ENCODE measurements at places on chromosomes 11 and 22.

- H3K27me3 ChIP-seq, result no peaks in the 10 kb centered on the region
- H3K36me3 ChIP-seq, result no peaks in the 10 kb centered on the region
- DNase-seq, result peak; percentile 97
- H3K27ac ChIP-seq, result peak overlapping the region; percentile 98
Observed at GRCh38 chr11:121067453-121067852, 33.6 kb upstream of the TECTA start.

- no peaks in the 10 kb centered on the region for H3K36me3 ChIP-seq
- DNase-seq, result no peak
- no peak overlapping the region for H3K4me3 ChIP-seq
Observed at GRCh38 chr11:97937501-97937900, 1083.2 kb upstream of the CNTN5 start.

DNA sequence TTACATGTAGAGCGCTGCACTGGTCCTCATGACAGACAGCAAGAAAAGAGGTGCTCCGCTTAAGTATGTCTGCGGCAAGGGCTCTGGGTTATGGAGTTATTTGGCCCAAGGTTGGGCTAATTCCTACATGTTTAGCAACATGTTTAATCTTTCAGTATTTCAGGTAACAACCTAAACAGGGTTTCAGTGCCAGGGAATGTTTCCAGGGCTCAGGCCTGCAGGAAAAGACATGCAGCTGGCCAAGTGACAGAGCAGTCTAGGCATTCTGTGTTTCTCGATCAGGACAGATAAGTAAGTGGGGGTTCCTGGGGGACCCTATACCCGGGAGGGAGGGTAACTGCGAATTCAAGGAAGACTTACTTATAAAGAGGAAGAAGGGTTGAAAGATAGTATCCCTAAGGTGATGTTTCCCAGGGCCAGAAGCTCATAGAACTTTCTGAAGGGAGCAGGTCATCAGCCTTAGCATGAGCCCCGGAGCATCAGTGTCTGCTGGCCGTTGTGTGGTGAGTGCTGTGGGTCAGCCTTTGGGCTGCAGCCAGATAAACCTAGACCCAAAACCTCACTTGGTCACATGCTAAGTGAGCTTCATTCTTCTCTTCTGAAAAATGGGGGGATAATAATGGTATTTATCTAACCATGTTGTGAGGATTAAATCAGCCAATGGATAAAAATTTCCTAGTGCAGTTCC, 18.4 kb downstream of the KCNJ5 start:
- no peak overlapping the region for H3K27ac ChIP-seq
- no peak for DNase-seq
- H3K27me3 ChIP-seq, result peaks cover 23% of the 10 kb centered on the region
- H3K4me3 ChIP-seq, result no peak overlapping the region
- no peaks in the 10 kb centered on the region for H3K4me1 ChIP-seq

DNA sequence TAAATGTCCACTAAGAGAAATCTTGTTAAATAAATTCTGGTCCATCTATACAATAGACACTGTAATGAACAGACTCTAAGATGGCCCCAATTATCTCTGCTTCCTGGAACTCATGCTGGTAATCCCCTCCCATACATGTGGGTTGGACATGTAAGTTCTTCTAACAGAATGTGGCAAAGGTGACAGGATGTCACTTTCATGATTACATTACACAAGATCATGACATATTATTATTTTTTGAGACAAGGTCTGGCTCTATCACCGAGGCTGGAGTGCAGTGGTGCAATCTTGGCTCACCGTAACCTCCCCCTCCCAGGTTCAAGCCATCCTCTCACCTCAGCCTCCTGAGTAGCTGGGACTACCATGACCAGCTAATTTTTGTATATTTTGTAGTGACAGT, 14.6 kb upstream of the NDUFC2 start:
- peaks cover 49% of the 10 kb centered on the region for H3K4me1 ChIP-seq
- DNase-seq, result no peak
- H3K4me3 ChIP-seq, result no peak overlapping the region
- no peaks in the 10 kb centered on the region for H3K27me3 ChIP-seq
- H3K36me3 ChIP-seq, result peaks cover 2% of the 10 kb centered on the region

GRCh38 chr11:64599698-64600211, 8.7 kb downstream of the SLC22A12 start:
- no peak overlapping the region for H3K4me3 ChIP-seq
- H3K36me3 ChIP-seq, result no peaks in the 10 kb centered on the region
- H3K4me1 ChIP-seq, result no peaks in the 10 kb centered on the region
- DNase-seq, result no peak

DNA sequence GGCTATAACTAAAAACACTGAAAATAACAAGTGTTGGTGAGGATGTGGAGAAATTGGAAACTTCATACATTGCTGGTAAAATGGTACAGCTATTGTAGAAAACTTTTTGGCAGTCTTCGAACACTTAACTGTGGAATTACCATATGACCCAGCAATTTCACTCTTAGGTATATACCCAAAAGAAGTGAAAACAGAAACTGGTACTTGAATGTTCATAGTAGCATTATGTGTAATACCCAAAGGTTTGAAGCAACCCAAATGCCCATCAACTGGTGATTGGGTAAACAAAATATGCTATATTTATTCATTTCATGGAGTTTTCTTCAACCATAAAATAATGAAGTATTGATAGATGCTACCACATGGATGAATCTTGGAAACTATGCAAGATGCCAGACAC, 40.8 kb upstream of the FTH1 start:
- no peak for DNase-seq
- H3K4me1 ChIP-seq, result peaks cover 61% of the 10 kb centered on the region
- no peak overlapping the region for H3K27ac ChIP-seq
- H3K27me3 ChIP-seq, result no peaks in the 10 kb centered on the region

DNA sequence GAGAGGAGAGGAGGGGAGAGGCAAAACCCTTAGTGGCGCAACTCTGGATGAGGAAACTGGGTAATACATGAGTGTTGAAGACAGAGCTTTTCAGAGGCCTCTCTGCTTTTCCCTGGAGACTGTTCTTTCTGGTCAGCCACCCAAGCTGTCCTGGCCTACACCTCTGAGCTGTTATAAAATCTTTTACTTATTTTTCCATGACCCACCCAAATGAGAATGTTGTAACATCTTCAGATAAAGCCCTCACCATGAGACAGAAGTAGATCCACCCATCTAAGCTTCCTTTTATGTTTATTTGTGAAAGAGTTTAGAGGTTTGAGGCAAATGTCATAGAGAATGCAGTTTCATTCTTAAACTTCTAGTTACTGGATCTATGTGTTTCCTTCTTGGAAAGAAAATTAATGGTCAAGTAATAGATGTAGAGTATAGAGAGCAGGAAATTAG, 20.3 kb upstream of the APLP2 start:
- DNase-seq, result no peak
- H3K4me3 ChIP-seq, result no peak overlapping the region
- no peaks in the 10 kb centered on the region for H3K4me1 ChIP-seq
- no peaks in the 10 kb centered on the region for H3K27me3 ChIP-seq

GRCh38 chr11:2300936-2301630, 635 bp downstream of the C11orf21 start:
- H3K4me1 ChIP-seq, result peaks cover 29% of the 10 kb centered on the region
- H3K36me3 ChIP-seq, result no peaks in the 10 kb centered on the region
- no peak for DNase-seq
- H3K27me3 ChIP-seq, result peaks cover 2% of the 10 kb centered on the region

- peaks cover 17% of the 10 kb centered on the region for H3K27me3 ChIP-seq
- no peaks in the 10 kb centered on the region for H3K36me3 ChIP-seq
- H3K27ac ChIP-seq, result no peak overlapping the region
Observed at GRCh38 chr11:19646921-19647320, 65.7 kb upstream of the NAV2 start.

- no peak for DNase-seq
- H3K27me3 ChIP-seq, result no peaks in the 10 kb centered on the region
- no peak overlapping the region for H3K4me3 ChIP-seq
- no peaks in the 10 kb centered on the region for H3K36me3 ChIP-seq
- H3K27ac ChIP-seq, result no peak overlapping the region
Observed at GRCh38 chr11:57419146-57419545, 7.8 kb downstream of the SLC43A3 start.

GRCh38 chr11:44335919-44336318, 26.0 kb upstream of the ALX4 start:
- H3K27me3 ChIP-seq, result peaks cover 52% of the 10 kb centered on the region
- H3K36me3 ChIP-seq, result no peaks in the 10 kb centered on the region
- no peak overlapping the region for H3K4me3 ChIP-seq
- no peak overlapping the region for H3K27ac ChIP-seq

DNA sequence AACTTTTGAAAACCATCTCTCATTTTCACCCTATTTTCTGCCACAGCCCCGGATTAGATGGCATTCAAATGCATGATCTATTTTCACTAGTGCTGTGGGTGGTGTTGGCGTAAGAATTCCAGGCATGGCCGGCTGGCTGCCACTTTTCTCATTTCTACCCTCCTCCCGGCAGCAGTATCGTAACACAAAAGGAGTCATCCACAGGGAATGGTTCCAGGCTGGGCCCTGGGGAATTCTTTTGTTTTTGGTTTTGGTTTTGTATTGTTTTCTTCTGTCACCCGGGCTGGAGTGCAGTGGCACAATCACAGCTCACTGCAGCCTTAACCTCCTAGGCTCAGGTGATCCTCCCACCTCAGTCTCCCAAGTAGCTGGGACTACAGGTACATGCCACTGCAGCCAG, 13.8 kb downstream of the JAML start:
- H3K4me1 ChIP-seq, result peaks cover 88% of the 10 kb centered on the region
- no peaks in the 10 kb centered on the region for H3K36me3 ChIP-seq
- no peak overlapping the region for H3K4me3 ChIP-seq

DNA sequence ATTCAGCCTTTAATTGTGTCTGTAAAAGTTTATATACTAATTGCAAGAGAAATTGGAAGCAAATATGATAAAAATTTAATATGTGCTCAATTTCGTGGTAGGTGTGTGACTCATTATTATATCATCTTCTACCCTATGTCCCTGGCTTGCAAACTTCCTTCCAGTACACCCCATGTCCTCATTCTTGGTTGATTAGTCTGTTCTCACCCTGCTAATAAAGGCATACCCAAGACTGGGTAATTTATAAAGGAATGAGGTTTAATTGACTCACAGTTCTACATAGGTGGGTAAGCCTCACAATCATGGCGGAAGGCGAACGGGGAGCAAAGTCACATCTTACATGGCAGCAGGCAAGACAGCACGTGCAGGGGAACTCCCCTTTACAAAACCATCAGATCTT, 11.9 kb downstream of the MRGPRX3 start:
- no peaks in the 10 kb centered on the region for H3K36me3 ChIP-seq
- H3K27me3 ChIP-seq, result no peaks in the 10 kb centered on the region
- DNase-seq, result no peak
- H3K27ac ChIP-seq, result no peak overlapping the region

- no peak overlapping the region for H3K4me3 ChIP-seq
- no peaks in the 10 kb centered on the region for H3K36me3 ChIP-seq
- H3K27me3 ChIP-seq, result no peaks in the 10 kb centered on the region
- H3K4me1 ChIP-seq, result no peaks in the 10 kb centered on the region
Observed at GRCh38 chr11:44088871-44089270, 6.6 kb upstream of the EXT2 start.

DNA sequence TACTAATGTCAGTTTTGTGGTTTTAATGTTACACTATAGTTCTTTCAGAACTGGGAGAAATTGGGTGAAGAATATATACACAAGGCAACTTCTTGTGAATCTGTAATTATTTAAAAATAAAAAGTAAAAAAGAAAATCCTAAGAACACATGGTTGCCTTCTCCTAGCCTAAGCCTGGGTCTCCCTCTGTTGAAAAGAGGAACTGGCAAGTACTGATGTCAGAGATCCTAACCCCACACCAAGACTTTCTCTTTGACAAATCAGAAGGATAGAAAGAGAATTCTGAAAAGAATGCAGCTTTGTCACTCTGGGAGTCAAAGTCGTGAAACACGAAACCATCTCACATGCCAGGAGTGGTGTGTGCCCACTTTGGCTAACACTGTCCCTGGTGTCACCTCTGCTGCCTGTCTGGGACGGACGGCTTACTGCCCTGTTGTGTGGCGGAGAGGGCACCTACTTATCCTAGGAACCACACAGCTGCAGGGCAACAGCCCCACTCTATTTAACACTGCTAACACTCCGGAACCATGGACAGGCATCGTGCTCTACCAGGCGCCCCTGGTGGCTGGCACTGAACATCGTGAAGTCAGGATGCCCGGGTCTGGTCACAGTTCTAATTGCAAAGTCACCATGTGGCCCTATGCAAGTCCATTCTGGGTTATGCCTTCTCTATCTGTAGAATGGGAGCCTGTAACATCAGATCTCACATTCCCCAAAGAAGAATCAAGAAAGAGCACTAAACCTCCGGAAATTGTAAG, 108.7 kb upstream of the CD82 start:
- no peak for DNase-seq
- no peak overlapping the region for H3K27ac ChIP-seq
- no peaks in the 10 kb centered on the region for H3K27me3 ChIP-seq
- H3K4me1 ChIP-seq, result peaks cover 9% of the 10 kb centered on the region
- no peaks in the 10 kb centered on the region for H3K36me3 ChIP-seq
- H3K4me3 ChIP-seq, result no peak overlapping the region

- peaks cover 42% of the 10 kb centered on the region for H3K36me3 ChIP-seq
- no peak for DNase-seq
- no peak overlapping the region for H3K4me3 ChIP-seq
Observed at GRCh38 chr11:17116117-17116516, 38.6 kb upstream of the RPS13 start.

GRCh38 chr22:26933105-26933590, 275.8 kb downstream of the MIAT start:
- no peaks in the 10 kb centered on the region for H3K4me1 ChIP-seq
- no peaks in the 10 kb centered on the region for H3K36me3 ChIP-seq
- no peak overlapping the region for H3K27ac ChIP-seq
- H3K27me3 ChIP-seq, result no peaks in the 10 kb centered on the region
- H3K4me3 ChIP-seq, result no peak overlapping the region

GRCh38 chr11:36657610-36658267, 59.7 kb upstream of the RAG2 start:
- no peak overlapping the region for H3K4me3 ChIP-seq
- H3K27ac ChIP-seq, result no peak overlapping the region
- DNase-seq, result no peak
- no peaks in the 10 kb centered on the region for H3K27me3 ChIP-seq

DNA sequence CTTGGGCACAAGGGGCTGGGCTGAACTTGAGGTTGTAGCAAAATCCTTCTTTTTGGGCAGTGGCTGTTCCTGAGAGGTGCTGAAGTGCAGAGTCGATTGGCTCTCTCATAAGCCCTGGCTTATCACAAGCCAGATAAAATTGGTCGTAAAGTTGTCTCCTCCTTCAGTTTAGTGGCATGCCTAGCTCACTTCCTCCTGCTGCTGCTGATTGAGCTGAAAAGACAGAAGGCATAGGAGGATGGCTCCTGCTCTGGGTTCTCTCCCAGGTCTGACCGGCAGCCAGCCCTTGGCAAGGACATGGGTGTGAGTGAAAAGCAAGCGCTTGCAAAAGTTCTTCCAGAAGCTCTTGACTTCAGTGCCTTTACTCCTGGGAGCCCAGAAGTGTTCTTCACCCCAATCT, 83.9 kb downstream of the LDLRAD3 start:
- no peak overlapping the region for H3K4me3 ChIP-seq
- no peaks in the 10 kb centered on the region for H3K36me3 ChIP-seq
- peaks cover 5% of the 10 kb centered on the region for H3K27me3 ChIP-seq
- DNase-seq, result no peak
- H3K4me1 ChIP-seq, result no peaks in the 10 kb centered on the region
